ENCODE measurements at places on chromosomes 1 and 21. TPM values are rescaled to one million over a fixed set of nuclear protein-coding genes. Genes with fewer than 3 reads are reported as not detected.

The AADACL4 gene
- polyA plus RNA-seq: not detected

The PATJ gene
- 17.4 TPM for polyA plus RNA-seq

The OPRD1 gene
- polyA plus RNA-seq: 0.03 TPM

The HPDL gene
- polyA plus RNA-seq: 1.3 TPM

The LCE2C gene
- polyA plus RNA-seq: not detected

Measured in IgD-negative memory B cell (primary cell).